Stimulated activated CD4-positive, alpha-beta T cell treated with anti-CD3 and anti-CD28 coated beads, Interleukin-12 subunit alpha, Interleukin-12 subunit beta, amount 100 ng/mL, for 4 hours (primary cell): ENCODE measurements at places on chromosomes 2 and 18.

DNA sequence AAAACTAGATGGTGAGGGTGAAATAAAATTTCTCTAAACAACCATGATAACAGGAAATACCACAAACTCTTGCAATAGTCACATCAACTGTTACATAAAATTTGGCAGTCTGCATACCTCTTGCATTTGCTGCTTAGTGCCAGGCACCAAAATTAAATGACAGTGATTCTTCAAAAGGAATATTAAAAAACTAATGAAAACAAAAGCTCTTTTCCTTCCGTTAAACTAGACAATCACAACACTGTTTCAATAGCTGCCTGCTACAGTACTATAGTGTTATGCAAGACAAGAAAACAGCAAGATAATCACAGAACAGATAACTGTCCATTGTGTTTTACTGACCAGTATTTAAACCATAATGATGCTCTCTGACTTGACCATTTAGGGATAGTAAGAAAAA lies 239.0 kb upstream of the SMAD7 start:
- DNase-seq: no peak

DNA sequence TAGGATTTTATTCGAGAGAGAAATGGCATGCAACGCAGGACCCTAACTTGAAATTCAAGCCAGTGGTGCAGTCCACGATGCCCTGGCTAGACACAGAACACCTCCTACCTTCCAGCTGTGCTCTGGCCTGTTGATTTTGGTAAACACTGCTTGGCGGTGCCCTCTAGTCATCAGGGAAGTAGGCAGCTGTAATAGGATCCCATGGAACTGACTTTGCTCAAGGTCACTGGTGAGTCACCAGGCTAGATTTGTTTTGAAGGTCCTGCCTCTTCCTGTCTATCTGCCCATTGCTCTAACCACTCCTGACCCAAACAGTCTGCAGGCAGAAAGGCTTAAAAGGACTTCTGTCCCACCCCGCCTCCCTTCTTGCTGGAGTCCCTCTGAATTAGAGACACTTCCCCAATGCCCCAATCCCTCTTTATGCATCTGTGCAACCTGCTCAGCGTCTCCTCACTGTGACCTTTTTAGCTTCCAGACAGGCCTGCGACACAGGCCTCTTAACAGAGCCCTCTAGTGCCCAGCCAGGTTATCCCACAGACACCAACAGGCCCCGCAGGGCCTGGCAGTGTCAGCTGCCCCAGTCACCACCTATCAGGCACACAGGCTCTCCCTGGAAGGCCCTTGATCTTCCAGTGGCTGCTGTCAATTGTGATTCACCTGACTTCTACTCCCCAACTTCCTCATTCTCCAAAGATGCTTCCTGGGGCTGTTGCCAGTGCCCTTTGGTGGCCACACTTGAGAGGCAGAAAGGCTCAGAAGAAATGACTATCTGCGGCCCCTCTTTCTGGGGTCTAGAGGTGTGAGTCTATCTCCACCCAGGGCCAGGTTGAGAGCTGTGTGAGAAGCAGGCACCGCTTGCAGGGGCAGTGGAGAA lies 5.2 kb downstream of the TMEM127 start:
- DNase-seq: no peak

GRCh38 chr2:185984670-185985069 lies 246.1 kb downstream of the FSIP2 start:
- no peak for DNase-seq

- DNase-seq: no peak
These were observed 313.3 kb downstream of the OSR1 start for GRCh38 chr2:19045151-19045550.

DNA sequence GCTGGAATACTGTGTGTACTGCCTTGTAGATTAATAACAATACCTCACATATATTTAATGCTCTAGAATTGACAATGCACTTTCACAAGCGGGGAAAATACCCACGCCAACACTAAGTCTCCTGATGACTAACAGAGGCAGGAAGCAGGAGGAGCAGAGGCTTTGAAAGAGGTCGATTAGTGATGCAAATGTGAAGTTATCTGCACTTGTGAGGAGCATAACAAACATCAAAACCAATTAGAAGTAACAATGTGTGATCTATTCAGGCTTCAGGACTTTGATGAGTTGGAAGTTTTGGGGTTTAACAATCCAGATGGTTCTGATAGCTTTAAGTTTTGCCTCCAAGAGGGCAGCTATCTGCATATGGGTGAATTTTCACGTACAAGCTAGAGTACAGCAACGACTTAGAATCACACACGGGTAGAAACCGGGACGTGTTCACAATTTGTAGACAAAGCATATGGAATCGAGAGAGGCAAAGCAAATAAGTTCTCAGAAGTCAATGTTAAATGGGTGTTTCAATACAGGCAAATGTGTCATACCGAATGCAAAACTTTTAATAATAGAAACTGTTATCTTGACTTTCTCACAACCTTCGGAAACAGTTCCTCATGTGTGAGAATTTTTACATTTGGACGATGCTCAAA lies 114.5 kb downstream of the METTL8 start:
- DNase-seq: peak; percentile 25

GRCh38 chr2:168136392-168136977 lies 110.9 kb downstream of the STK39 start:
- DNase-seq: no peak

DNA sequence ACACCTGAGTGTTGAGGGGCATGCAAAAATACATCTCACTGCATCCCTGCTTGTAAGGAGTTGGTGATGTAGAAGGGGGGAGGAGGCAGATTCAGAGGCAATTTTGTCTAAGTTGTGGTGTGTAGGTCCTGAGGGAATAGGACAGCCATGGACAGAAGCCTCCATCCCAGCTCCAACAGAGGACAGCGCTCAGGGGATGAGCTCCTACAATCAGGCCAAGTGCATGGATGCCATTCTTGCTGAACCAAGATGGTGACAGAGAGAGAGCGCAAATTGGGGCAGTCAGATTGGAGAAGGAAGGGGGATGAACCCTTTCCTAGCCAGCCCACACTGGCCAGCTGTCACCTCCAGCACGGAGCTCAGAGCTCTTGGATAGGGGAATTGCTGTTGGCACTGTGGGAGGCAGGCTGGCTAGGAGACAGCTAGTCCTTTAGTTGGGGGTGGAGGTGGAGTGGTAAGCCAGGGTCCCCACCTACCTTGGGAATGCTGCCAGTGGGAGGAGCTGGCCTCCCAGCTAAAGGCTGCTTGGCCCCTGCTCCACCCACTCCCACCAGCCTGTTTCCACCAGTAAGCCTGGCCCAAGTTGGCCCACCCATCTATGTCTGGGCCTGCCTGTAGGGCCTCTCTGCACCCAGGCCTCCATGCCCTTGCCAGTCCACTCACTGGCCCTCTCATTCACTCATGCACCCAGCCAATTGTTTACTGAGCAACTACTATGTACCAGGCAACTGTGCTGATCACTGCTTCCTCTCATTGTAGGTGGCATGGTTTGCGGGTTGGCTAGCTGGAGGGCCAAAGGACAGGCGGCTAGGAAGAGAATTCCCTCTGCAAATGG lies 2.5 kb upstream of the PER2 start:
- DNase-seq: no peak
